NAMALWA (cell line): ENCODE measurements at places on chromosomes 2 and 18.

- DNase-seq = no peak
These were observed 117.5 kb downstream of the PLA2R1 start for GRCh38 chr2:159944874-159945273.

- DNase-seq = no peak
These were observed 2.3 kb downstream of the DCAF17 start for GRCh38 chr2:171436307-171436706.

DNA sequence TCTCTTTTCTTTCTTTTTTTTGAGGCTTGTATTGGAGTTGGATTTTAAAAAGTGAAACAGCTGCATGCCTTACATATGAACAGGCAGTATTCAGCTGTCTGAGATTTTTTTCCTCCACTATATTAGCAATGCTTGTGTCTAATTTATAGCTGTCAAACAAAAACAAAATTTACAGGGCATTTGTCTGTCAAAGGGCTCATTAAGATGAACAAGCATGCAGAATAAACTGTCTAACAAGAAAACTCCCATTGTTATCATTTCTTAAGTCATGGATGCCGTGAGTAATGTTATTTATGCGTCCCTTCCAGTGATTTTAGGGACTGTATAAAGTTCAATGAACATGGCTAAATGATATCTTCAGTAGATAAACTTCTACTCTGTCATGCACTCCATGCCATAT is 674.7 kb downstream of the PLCL1 start:
- no peak for DNase-seq

DNA sequence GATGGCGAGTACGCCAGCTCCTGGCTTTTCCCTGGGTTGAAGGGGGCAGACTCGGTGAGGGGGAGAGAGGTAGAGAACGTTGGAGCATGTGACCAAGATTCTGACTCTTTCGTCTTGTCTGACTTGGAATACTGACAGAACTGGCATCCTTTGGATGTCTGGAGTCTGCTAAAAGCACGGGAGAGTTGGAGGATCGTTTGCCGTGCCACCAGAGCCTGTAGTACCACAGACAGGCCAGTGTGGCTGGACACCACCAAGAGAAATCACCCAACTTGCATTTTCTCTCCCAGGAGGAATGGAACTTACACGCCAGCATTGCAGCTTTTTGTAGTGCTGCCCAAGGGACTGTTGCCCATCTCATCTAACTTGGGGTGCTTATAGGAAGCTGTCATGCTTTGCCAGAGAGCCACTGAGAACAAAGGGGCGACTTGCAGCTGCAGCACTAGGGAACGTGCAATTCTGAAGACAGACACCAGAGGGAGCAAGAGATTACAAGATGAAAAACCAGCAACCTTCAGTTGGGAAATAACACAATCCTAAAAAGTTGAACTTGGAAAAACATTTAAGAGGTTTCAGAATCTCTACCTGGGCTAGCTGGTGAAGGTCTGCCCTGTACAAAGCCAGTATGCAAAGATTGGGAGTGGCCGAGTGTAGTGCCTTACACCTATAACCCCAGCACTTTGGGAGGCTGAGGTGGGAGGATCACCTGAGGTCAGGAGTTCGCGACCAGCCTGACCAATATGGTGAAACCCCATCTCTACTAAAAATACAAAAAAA is 24.1 kb downstream of the PSMG2 start:
- peak; percentile 77 for DNase-seq

GRCh38 chr2:64613276-64613675 is 40.4 kb downstream of the SERTAD2 start:
- DNase-seq = no peak
